ENCODE measurements at places on chromosomes 1 and 21. TPM values are rescaled to one million over a fixed set of nuclear protein-coding genes. Genes with fewer than 3 reads are reported as not detected.

DNA sequence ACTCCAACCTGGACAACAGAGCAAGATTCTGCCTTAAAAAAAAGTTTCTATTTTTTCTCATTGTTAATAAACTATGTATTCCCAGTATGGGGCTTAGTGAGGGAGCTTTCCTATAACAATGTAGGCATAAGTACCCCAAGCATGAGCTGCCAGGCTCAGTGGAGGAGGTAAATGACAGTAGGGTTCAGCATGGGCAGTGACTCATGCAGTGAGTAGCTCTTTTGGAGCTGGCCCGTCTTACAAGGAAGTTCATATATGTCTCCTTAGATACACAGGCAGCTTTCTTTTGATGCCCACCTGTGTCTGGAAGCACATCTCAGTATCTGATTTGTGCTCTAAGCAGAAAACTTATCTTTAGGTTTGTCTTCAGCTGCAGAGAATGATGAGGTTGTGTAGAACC, 57.9 kb downstream of the ZNF678 start:
- no peak for DNase-seq

RGS8 gene
- not detected for total RNA-seq

DNA sequence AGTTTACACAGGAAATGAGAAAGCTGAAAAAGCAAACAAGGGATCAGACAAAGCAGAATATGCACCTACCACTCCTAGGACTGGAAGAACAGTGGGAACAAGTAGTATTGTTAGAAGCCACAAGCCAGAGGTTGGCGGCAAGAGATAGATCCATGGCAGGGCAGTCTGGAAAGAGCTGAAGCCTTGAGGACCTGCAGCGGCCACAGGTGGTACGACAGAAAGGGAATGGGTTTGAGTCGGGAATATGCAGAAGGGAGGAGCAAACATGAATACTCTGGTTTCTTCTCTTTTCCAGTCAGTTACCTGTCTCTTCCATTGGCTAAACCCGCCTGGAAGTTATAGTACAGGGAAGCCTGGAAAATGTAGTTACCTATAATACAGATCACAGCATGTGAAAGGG, 3.9 kb upstream of the PCNX2 start:
- DNase-seq = no peak

DNA sequence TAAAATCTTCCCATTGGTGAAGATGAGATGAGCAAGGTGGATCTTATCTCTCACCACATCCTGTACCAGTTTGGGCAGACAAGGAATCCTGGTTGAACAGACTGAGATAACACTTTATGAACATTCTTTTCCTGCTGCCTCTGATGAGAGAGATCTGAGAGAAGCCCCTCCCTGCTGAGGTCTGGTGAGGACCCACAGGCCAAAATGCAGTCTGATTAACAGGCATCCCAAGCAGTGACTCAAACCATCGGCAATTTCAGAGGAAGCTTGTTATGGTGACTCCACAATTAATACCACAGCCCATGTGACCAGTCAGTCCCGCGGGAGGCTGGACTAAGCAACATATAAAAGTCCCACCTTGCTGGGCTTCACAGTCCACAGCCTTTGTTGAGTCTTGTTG, at the start of gene PRR9:
PRR9 (plus strand) TSS at position 373 of the 400 bp plus-strand sequence. CDS start 561 bp downstream, outside the sequence.
- no peak for DNase-seq

ZNF683 gene
- not detected for total RNA-seq

DNA sequence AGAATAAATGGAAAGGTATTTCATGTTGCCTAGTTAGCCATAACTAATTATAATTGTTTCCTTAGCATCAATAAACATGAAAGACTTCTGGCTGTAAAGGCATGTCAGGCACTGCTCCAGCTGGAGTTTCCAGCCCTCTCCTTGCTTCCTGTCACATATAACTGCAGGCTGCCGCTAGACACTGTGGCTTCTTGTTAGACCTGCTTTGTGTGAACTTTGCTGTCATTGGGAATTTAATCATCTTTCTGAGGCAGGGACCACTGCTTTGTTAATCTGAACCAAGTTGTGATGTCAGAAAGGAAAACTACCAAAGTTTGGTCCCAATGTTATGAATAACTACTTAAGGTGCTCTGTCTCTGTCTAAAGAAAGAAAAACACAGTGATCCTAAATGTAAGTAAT, 90.3 kb upstream of the DUSP10 start:
- DNase-seq = no peak

DNA sequence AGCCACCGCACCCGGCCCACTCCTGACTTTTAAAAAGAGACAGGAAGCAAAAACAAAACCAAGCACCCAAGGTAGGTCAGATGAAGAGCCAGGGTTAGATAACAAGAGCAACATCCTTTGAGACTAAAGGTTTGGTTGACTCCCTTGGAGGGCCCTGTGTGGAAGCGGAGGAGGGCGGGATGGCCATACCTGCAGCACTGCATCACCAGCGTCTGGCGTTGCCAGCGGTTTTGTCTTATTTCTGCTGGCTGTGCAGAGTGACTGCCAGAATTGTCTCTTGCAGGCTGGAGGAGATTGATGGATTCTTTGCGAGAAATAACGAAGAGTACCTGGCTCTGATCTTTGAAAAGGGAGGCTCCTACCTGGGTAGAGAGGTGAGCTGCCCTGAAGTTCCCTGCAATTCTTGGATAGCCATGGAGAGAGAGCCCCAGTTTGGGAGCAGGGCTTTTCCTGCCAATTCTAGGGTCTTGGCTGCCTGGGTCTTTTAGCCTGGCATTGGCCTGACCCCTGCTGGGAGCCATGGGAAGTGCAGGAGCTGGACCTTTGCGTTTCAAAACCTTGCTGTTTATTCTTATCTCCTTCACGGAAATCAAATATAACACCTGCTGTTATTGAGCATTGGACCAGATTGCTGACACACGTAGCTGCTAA, 24.0 kb downstream of the QSOX1 start:
- peak; percentile 82 for DNase-seq

- DNase-seq = no peak
Observed at GRCh38 chr1:40853113-40853884, 8.9 kb downstream of the CITED4 start.

DNA sequence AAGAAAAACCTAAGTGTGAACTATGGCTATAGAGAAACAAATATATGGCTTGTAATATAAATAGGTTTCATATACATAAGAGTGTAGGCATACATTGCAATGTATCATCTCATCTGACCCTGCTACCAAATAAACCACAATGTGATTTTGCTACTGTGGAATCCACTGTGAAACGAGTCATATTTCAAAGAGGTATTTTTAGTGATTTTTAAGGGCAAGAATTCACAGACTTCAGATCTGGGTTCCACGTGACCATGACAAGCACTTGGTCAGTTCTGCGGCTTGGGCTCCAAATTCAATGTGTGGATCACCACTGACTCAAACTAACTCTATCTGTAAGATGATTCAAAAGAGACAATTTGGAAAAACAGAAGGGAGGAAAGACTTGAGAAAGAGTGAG, 147.0 kb upstream of the ERG start:
- no peak for DNase-seq

DNA sequence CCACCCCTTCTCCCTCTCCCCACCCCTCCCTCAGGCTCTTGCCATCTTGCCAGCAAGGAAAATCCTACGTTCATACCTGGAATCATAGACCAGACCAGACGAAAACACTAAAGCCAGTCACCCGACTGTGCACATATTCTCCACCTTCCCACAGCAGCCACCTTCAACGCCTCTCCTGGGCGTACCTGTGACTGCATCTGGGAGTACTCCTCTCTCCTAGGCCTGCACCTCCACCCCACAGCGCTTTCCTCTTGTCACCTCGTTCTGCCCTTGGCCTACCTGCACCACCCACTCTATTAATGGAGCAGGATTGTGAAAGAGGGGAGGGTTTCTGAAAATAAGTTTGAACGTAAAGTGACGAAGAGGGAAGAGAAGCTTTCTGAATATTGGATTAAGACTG, 17.8 kb downstream of the PAPPA2 start:
- no peak for DNase-seq

- DNase-seq = peak; percentile 13
Observed at GRCh38 chr1:185813401-185813979, 79.3 kb downstream of the HMCN1 start.

DNA sequence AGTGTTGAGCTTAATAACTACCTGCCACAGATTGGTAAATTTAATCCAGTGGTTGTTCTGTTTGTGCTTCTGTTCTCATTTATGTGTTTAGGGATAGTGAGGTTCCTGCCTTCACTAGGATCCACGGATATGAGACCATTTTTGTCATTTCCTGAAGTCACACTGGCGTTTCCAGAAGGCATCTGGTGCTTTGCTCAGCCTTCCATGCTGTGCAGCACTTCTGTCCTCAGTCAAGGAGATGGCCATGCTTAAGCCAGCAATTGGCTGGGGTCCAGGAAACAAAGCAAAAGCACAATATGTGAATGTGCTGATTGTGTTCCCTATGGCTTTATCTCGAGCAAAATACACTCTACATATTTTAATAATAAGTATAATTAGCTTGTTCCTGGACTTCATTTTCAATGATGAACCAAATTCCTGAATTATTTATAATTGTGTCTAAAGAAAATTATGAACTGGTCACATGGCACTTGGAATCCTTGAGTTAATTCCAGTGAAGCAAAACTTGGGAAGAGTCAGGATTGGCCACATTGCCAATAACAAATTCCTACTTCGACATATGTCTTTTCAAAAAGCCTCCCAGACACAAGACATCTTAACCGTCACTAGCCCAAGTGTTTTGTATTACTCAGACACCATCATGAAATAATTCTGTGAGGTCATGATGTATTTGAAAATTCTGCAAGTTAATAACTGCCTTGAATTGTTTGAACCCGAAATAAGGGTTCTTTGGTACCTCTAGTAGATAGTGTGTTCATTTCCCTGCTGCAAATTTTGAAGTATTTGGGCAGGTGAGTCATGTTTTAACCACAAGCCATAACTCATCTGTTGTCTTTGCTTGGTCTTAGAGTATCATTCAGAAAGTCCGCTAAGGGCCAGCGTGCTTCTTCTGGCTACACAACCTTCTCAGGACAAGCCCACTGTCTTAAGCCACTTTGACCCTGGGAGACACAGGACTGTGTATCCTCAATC, 412.4 kb downstream of the DISC1 start:
- DNase-seq = no peak

GBP6 gene
- not detected for total RNA-seq

- no peak for DNase-seq
Observed at GRCh38 chr21:26168371-26168770, 2.2 kb downstream of the APP start.

DNA sequence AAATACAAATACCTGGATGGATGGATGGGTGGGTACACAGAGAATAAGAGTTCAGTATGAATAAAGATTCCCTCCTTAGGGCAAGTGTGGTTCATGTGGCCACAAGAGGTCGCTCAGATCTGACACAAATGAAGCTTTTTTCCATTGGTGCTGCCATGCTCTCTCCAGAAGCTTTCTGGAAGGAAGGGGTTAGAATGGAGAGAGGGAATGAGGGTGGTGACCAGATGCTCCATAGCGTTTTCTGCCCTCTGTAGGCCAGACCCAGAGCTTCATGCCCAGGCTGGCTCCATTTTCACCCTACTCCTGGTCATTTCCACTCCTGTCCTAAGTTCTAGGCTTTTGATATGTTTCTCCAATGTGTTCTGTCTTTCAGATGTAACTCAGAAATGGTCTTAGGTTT, 3.3 kb upstream of the FCRL6 start:
- DNase-seq = peak; percentile 66

- no peak for DNase-seq
Observed at GRCh38 chr1:118246646-118247045, 61.6 kb upstream of the SPAG17 start.

- DNase-seq = no peak
Observed at GRCh38 chr1:68024635-68025338, 25.6 kb downstream of the DIRAS3 start.

NUDT17 gene
- total RNA-seq = 6.1 TPM

- no peak for DNase-seq
Observed at GRCh38 chr1:110266834-110267233, 56.7 kb downstream of the KCNC4 start.

- no peak for DNase-seq
Observed at GRCh38 chr1:118821801-118822200, 166.3 kb downstream of the TBX15 start.

ABCG1 gene
- total RNA-seq = 0.09 TPM

GRCh38 chr1:197320991-197321531, 53.0 kb downstream of the CRB1 start:
- no peak for DNase-seq

SAMSN1 gene
- total RNA-seq = 118 TPM

DNA sequence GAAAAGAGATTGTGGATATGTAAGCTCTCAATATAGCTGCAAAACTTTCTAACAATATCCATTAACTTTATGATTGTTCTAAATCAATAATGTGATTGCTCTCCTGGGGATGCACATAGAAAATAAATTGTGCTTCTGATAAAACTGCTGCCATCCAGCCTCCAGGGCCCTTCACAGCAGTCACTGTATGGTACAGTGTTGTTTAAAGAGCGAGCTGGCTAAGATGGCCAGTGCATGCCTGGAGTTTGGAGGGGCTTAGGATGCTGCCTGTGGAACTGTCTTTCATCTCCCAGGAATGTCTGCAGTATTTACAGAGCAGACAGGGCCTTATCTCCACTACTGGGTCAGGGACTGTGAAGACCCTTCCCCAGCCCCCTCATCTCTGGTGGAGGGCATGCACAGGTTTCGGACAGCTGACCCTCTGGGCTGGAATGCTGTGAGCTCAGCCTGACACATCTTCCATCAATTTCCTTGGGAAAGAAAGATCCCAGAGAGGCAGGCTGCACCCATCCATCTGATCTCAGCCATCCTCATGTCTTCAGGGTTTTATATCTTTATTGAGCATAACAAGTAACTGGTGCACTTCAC, 137.0 kb downstream of the PLPP3 start:
- DNase-seq = no peak

DNA sequence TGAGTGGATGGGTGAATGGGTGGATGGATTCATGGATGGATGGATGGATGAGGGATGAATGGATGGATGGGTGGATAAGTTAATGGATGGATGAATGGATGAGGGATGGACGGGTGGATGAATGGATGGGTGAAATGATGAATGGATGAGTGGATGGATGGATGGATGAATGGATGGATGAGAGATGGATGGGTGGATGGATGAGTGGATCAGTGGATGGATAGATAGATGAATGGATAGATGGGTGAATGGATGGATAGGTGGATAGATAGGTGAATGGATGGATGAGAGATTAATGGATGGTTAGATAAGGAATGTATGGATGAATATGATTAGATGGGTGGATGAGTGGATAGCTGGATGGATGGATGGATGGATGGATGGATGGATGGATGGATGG, 313.5 kb downstream of the NPHP4 start:
- DNase-seq = no peak

THRAP3 gene
- total RNA-seq = 107 TPM

- no peak for DNase-seq
Observed at GRCh38 chr1:43711049-43711448, 3.7 kb downstream of the ST3GAL3 start.

DNA sequence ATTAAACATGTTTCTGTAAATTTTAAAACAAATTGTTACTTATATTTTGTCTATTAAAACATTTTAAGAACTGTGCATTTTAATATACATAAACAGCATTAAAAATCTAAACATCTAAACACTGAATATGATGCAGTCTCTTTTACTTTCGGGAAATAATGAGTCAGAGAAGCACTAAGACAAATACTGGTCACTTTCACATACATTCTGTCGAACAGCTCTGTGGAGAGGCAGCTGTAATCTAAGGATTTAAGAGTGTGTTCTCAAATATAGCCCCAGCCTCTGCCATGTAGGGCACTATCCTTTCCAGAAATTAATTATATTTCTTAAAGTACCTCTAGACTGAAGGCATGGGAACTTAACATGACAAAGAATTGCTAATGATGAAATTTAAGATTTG, 89.6 kb upstream of the PTGFR start:
- no peak for DNase-seq

Data from K562 (cell line).